K562 (cell line): ENCODE measurements at places on chromosomes 2 and 18. TPM values are rescaled to one million over a fixed set of nuclear protein-coding genes. Genes with fewer than 3 reads are reported as not detected.
A peak's percentile ranks its signal among the peaks of the same experiment; 100 is the strongest.

DNA sequence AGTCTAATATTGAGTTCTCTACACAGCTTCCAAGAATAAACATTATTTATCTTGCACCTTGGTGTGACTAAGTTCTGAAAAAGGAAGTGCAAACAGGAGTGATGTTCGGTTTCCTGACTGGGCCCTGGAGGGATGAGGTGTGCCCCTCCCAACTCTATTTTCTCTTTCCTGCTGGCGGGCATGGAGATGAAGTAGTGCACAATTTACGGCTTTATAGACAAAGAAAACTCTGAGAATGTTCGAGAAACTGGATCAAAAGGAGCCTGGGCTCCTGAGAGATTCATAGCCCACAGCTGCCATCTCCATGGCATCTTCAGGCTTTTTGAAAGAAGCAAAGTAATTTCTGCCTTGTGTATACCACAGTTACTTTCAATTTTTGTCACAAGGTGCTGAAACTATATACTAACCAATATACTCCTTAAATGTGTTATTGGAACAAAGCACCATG is 22.3 kb downstream of the LRATD1 start:
- no peaks in the 10 kb centered on the region for H3K4me1 ChIP-seq
- DNase-seq, result no peak
- no peak overlapping the region for H3K27ac ChIP-seq
- no peaks in the 10 kb centered on the region for H3K36me3 ChIP-seq

GRCh38 chr2:16461672-16462071 is 204.0 kb downstream of the CYRIA start:
- H3K4me1 ChIP-seq, result no peaks in the 10 kb centered on the region
- no peak for DNase-seq
- H3K36me3 ChIP-seq, result no peaks in the 10 kb centered on the region
- H3K27me3 ChIP-seq, result no peaks in the 10 kb centered on the region

GRCh38 chr2:101231937-101232730 is 20.6 kb upstream of the CNOT11 start:
- H3K4me3 ChIP-seq, result no peak overlapping the region; the same call in 1 of the 2 replicates
- H3K4me1 ChIP-seq, result no peaks in the 10 kb centered on the region
- DNase-seq, result peak; percentile 35
- H3K27ac ChIP-seq, result peak overlapping the region; percentile 65
- no peaks in the 10 kb centered on the region; the same call in 2 of the 3 replicates for H3K36me3 ChIP-seq

GRCh38 chr2:130327703-130328527 is 14.8 kb upstream of the IMP4 start:
- peaks cover 4% of the 10 kb centered on the region; the same call in 2 of the 3 replicates for H3K27me3 ChIP-seq
- H3K4me1 ChIP-seq, result peaks cover 16% of the 10 kb centered on the region
- H3K4me3 ChIP-seq, result no peak overlapping the region
- peak; percentile 19 for DNase-seq
- no peaks in the 10 kb centered on the region for H3K36me3 ChIP-seq

DNA sequence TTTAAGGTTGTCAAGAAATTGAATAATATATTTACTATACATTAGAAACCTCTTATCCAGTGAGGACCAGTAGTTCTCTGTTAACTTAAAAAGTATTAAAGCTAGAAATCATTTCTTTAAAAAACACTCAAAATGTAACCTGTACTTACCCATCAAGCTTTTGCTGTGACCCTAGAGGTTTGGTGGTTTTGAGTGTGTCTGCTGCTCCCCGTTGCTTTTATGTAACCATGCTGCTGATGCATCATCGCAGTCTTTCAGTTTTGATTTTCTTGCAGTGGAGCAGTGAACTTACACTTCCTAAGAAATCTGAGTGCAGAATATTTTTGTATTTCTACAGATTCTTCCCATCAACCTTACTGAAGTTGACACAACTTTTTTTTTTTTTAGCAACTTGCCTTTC is 34.2 kb downstream of the MRPS9 start:
- H3K36me3 ChIP-seq, result peaks cover 10% of the 10 kb centered on the region; the same call in 2 of the 3 replicates
- H3K27ac ChIP-seq, result no peak overlapping the region
- DNase-seq, result no peak
- no peaks in the 10 kb centered on the region for H3K4me1 ChIP-seq
- no peak overlapping the region for H3K4me3 ChIP-seq
- H3K27me3 ChIP-seq, result no peaks in the 10 kb centered on the region

DNA sequence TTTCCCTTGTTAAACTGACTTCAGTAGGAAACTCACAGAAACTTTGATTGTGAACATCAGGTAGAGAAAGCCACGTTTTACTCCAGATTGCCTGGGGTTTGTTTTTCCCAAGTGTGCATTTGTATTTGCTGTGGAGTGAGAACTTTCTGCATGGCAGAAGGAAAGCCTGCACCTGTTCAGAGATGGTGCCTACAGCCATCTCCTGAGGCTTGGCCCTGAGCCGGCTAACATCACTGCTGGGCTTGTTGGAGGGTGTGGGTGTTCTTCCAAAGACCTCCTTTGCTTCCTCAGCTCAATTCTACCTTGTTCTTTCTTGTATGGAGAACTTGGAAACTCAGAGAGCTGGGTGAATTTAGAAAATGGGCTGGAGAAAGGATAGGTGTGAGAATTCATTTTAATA is 16.1 kb downstream of the KCNS3 start:
- no peaks in the 10 kb centered on the region for H3K27me3 ChIP-seq
- no peak for DNase-seq
- H3K27ac ChIP-seq, result no peak overlapping the region
- H3K4me1 ChIP-seq, result peaks cover 7% of the 10 kb centered on the region; the same call in 1 of the 2 replicates

DNA sequence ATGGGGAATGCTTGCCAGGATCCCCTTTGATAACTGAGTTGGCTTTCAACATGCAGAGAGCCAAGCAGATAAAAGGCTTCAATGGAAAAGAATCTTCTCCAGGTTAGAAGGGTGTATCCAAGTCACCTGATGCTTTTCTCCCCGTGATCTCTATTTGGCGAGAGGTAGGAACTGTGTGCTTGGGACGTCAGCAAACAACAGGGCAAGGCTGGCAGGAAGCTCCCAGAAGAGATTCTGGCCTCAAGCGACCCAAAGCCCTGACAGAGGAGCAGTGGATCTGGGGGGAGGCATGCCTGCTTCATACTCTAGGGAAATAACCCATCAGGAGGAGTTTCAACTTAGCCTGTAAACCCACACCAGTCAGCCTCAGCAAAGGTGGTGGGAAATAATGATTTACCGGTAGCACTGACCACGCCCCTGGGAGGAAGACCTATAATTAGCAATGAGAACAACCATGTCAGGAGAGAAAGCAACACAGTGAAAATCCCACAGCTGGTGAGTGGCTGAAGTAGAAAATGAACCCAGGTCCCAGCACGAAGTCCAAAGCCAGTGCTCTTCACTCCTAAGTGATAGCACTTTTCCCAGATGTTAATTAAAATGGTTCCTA is 76.3 kb upstream of the SEC11C start:
- H3K4me3 ChIP-seq, result no peak overlapping the region
- no peaks in the 10 kb centered on the region for H3K4me1 ChIP-seq
- no peak for DNase-seq
- no peaks in the 10 kb centered on the region for H3K36me3 ChIP-seq

DNA sequence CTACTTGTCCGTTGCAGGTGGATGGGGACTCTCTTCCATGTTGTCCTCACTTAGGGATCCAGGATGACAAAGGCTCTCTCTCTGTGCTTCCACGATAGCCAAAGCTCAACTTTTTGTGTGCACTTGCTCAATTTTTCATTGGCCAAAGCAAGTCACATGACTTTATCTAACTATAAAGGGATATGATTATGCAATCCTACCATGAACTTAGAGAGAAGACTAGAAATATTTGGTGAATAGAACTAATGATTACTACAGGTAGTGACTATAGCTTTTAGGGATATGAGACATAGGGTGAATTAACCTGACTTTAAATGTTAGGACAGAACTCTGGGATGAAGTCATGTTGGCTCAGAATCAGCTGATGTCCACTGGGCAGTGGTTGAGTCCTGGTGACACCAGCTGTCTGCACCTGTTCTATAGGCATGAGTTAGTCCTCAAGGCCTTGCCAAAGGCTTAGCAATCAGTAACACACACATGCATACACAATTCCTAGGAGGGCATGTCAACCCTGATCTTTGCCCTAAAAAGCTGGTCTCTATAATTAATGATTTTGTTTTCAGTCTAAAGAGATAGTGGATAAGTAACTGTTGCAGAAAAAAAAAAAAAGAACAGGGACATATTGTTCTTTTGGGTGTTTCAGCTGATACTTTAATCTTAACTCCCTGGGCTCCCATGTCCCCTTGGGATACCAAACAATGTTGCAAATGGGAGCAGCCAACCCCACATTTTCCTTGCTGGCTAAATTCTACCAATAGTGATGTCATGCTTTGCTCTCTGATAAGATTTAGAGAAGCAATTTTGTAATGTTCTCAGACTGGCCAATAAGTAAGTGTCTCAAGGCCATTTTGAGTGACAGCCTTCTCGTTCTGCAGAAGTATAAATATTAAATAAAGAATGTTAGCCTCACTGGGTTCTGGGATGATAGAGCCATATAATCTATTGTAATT is 12.5 kb upstream of the HK2 start:
- DNase-seq, result no peak
- no peak overlapping the region for H3K4me3 ChIP-seq
- H3K27me3 ChIP-seq, result peaks cover 3% of the 10 kb centered on the region; the same call in 1 of the 3 replicates
- no peaks in the 10 kb centered on the region for H3K36me3 ChIP-seq
- no peaks in the 10 kb centered on the region for H3K4me1 ChIP-seq
- no peak overlapping the region for H3K27ac ChIP-seq

DNA sequence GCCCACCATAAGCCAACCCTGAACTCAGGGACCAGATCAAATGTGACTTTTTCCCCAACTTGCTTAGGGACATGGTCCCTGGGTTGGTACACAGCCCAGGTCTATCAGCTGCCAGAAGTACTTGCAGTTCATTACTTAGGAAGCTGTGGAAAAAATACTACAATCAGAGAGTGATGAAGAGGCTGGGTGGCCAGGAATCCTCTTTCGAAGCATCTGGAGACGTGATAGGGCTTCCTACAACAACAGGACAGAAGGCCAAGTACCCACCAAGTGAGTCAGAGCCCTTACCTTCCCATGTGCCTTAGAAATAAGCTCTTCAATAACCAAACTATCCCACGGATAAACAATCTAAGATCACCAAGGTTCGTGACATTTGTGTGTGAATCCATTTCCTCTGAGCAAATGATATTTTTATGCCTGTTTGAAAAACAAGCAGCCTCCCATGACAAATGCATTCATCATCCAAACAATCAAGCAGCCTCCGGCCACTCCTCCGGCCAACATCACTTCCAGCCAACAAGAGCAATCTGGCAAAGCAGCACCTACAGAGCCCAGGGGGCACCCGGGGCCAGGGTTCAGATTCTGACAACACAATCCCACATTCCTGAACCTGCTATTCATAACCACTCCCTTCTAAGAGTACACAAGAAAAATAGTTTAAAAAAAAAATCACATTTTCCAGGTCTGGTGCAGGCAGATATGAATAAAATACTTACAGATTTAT is 26.4 kb downstream of the TBC1D8 start:
- no peak overlapping the region for H3K4me3 ChIP-seq
- peaks cover 54% of the 10 kb centered on the region for H3K27me3 ChIP-seq
- no peaks in the 10 kb centered on the region for H3K4me1 ChIP-seq
- H3K36me3 ChIP-seq, result no peaks in the 10 kb centered on the region

Gene FSIP2
- polyA plus RNA-seq, result not detected in 2 replicates

Gene FSHR
- not detected in 2 replicates for polyA plus RNA-seq
